ENCODE measurements at places on chromosomes 5 and 9. TPM values are rescaled to one million over a fixed set of nuclear protein-coding genes. Genes with fewer than 3 reads are reported as not detected.

The BHMT2 gene
- not detected for total RNA-seq

The PRUNE2 gene
- 0.08 TPM for total RNA-seq

The TRPM3 gene
- total RNA-seq: not detected

The NR2F1-AS1 gene
- total RNA-seq: 3.1 TPM

The IFNA16 gene
- total RNA-seq: not detected

The KCNMB1 gene
- total RNA-seq: not detected

The KLHL3 gene
- total RNA-seq: 0.44 TPM

The PCSK1 gene
- total RNA-seq: 0.16 TPM

The WNK2 gene
- 5.8 TPM for total RNA-seq

The FAM169A gene
- total RNA-seq: 7.0 TPM

The NDFIP1 gene
- 46.6 TPM for total RNA-seq

The PLK2 gene
- total RNA-seq: 36.8 TPM

The RNF208 gene
- 1.9 TPM for total RNA-seq

The DPM2 gene
- 35.2 TPM for total RNA-seq

The ADAMTS6 gene
- total RNA-seq: 0.10 TPM

The ZNG1F gene
- 17.8 TPM for total RNA-seq

The DMRT3 gene
- not detected for total RNA-seq

The CDC14B gene
- 13.7 TPM for total RNA-seq

The SOHLH1 gene
- total RNA-seq: 0.12 TPM

The TRMT10B gene
- total RNA-seq: 5.4 TPM

The ROR2 gene
- 1.3 TPM for total RNA-seq

The XPA gene
- 14.0 TPM for total RNA-seq

All from A549 treated with Hydrocortisone at 1 μM for 4 hours (cell line).